Activated T-helper 1 cell treated with Interleukin-2 at 50 U/mL for 16 hours (primary cell): ENCODE measurements at places on chromosomes 13 and 19.

GRCh38 chr19:16889366-16889882, 625 bp downstream of the F2RL3 start:
- no peak for DNase-seq

GRCh38 chr19:32397671-32398101, 7.9 kb upstream of the DPY19L3 start:
- no peak for DNase-seq

DNA sequence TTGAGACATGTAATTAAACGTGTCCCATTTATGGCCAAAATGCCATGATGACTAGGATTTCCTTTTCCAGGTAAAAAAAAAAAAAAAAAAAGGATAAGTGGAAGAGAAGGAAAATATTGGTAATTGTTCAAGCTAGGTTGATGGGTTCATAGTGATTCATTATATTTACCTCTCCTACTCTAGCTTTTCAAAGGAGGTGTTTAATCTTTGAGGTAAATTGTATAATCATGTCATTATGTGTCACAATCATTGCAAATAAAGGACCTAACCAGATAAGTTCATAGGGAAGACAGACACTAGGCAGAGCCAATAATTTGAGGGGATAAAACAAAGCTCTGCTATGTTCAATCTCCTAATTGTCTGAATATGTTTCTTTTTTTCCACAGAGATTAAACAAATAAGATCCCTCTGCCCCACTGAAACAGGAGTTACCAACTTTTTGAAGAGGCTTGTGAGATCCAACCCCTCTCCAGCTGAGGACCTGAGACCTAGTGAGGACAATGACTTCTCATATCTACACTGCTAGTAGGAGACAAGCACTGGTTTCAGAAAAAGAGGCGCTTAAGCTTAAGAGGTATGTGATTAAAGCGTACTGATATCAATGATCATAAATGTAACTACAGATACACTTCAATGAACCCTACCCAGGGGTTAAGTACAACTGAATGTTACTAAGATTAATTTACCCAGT, 61.4 kb downstream of the USP12 start:
- no peak for DNase-seq

DNA sequence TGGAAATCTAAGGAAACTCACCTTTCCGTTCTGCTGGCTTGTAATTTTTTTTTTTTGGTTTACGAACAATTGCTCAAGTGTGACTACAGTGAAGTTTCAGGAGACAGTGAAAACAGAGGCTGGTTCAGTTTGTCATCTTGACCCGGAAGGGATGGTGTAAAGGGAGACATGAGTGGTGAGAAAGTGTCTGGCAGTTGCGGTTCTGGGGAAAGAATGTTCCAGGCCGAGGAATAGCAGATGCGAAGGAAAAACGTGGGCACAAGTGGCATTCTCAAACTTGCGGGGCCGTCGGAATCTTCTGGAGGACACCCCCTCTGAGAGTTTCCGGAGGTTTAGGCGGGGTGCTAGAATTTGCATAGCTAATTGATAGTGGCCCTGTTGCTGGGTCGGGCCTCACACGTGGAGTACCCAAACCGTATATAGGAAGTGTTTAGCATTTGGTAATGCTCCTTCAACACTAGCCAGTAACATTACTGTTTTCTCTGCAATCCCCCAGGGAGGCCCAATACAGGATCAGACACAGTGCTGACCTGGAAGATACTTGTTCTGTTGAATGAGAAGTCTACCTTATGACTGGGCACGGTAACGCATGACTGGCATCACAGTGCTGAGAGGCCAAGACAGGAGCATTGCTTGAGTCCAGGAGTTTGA, 2.8 kb upstream of the TNFSF9 start:
- no peak for DNase-seq

DNA sequence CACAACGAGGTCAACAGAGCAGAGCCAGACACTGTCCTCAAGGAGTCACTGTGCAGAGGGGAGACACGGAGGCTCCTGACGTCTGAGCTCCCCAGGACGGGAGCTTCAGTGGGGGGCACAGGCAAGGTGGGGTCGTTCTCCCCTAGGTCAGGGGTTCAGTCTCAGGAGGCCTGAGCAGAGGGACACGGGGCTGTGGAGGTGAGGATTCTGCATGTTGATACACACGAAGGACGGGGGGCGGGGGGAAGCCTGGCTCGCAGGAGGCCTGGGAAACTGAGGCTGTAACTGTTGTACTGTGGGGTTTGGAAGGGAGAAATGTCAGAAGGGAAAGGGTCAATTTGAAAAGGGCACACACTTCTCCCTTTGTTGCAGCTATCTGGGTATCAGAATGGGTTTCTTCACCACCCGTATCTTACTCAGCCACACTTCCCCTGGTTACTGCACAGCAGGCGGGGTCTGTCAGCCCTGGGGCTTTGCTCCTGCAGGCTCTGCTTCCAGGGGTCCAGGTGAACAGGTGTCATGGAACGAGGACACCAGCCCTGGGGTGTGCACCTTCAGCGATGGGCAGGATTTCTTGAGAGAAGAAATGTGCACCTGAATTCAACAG, 748 bp upstream of the SIGLEC8 start:
- DNase-seq, result no peak
